ENCODE measurements at places on chromosomes 12 and 14.

- no peak for DNase-seq
Measured at GRCh38 chr12:117013726-117014125, 85.5 kb downstream of the TESC start.

DNA sequence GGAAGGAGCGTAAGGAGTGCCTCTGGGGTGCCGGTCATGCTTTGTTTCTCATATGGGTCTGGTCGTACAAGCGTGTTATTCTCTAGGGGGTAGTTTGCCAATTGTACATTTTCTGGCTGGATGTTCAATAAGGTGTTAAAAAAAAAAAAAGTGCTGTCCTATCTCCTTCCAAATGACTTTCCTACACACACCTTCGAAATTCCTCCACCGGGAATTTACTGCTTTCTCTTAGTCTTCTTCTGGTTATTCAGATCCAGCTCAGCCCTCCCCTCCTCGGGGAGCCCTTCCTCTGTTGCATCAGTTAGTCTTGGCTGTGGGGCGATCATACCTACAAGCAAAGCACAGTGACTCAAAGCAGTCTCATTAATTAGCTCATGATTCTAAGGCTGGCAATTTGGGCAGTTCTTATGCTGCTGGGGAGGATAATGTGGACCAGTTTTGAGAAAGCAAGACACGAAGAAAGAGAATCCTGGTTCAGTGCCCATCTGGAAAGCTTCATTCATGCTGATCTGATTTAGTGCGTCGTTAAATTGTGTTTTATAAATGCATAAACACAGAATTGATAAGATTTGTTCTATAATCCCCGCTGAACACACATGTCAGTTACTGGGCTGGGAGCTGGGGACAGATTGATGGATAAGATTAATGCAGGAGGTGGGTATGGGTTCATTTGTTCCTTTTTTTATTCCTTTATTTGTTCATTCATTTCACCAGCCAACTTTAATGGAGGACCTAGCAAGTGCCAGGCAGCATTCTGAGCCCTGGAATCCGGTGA lies 9.2 kb upstream of the CLMN start:
- no peak for DNase-seq

DNA sequence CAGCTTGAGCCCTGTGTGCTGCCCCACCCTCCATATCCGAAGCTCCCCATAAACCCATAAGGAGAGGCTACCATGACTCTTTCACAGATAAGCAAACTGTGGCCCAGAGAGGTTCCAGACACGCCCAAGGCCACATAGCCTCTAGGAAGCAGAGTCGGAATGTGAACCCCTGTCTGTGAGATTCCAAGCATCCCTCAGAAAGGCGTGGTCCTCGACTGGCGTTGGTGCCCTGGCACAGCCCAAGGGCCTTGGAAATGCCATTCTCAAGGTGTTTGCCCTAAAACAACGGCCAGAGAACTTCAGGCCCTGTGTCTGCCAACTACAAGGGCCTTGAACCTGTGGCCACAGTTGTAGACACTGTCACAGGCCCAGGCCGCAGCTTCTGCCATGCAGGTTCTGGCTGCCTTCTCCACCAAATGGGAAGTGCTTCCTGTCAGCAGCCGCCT lies 8.5 kb upstream of the DIO3 start:
- DNase-seq: no peak

DNA sequence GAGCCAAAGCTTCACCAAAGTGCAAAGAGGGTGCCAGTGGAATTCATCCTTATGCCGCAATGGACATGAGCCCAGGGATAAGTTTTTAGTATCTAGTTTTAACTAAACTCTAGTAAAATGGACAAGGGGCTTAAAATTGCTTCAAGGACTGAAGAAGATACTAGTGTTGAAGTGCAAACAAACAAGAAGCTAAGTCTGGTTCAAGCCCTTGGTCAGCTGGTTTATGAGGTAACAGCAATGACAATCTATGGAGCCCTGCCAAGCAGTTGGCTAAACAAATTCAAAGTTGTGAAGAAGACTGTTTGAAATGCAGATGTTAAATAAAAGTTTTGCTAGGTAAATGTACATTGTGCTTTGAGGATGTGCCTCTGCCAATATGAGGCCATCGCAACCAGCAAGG lies 209.4 kb downstream of the KTN1 start:
- DNase-seq: no peak

DNA sequence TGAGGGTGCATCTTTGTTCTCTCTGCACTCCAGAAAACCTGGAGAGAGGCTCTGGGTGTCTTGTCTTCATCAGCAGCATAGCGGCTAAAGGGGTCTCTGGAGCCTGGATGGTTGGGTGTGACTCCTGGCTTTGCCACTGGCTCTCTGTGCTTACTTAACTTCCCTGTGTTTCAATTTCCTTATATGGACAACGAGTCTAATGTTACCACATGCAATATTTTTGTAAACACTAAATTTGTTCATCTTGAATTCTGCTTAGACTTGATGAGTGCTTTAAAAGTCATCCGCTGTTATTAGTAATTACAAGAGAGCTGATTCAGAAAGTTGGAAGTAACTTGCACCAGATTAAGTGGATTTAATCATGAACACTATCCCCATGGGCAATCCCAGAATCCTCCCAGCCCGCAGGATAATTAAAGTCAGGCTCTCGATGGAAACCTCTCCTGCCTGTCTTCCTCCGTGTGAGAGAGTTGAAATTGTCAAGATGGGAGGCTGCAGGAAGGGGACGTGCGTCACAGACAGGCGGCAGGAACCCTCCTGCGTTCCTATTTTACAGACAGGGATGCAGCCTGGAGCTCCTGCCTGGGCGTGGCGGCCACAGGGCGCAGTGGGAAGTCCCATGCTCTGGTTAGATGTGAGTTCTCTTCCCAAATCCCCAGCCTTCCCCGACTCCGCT lies 201.2 kb downstream of the TTC8 start:
- no peak for DNase-seq

- DNase-seq: no peak
Measured at GRCh38 chr12:46460682-46461210, 88.2 kb upstream of the SLC38A2 start.

DNA sequence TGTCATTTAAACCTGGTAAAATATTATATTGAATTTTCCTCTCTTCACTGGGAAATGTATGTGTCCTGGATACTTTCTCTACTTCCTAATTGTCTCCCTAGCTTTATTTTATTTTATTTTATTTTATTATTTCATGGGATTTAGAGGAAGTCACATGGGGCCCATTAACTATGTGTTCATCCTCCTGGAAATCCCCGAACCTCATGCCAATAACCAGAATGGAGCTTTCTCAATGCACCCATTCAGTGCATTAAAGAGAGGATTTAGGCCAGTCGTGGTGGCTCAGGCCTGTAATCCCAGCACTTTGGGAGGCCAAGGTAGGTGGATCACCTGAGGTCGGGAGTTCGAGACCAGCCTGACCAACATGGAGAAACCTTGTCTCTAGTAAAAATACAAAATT lies 1.3 kb upstream of the RPGRIP1 start:
- DNase-seq: no peak

GRCh38 chr12:68434391-68435298 lies 102.5 kb upstream of the MDM1 start:
- DNase-seq: no peak

- DNase-seq: no peak
Measured at GRCh38 chr12:109999983-110000505, 814 bp downstream of the ANKRD13A start.

- no peak for DNase-seq
Measured at GRCh38 chr12:49669796-49670195, 37.4 kb downstream of the FMNL3 start.

GRCh38 chr12:119176267-119177055 lies 2.3 kb upstream of the HSPB8 start:
- DNase-seq: peak; percentile 99

- peak; percentile 82 for DNase-seq
Measured at GRCh38 chr12:56258068-56258819, at the start of gene ANKRD52. TSS of gene ANKRD52 (minus strand) at chr12:56258384. CDS start at chr12:56258269, 115 bp downstream.

- no peak for DNase-seq
Measured at GRCh38 chr14:59305836-59306555, 117.5 kb downstream of the DAAM1 start.

DNA sequence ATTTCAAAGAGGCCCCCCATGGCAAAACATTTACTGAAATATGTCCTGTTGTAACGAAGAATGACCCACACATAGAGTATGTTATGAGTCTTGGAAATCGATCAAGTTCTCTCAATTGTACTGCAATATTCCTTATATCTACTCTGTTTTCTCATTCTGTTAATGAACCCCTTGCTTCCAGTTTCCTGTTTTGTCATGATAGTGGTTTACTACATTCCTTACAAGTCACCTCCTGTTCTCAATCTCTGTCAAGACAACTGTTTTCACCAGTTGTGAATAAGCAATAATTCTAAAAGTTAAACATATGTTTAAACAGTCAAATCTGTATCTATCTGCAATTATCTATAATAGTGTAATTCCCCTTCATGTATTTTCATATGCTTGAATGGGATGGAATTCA lies 16.4 kb upstream of the ARID2 start:
- no peak for DNase-seq

DNA sequence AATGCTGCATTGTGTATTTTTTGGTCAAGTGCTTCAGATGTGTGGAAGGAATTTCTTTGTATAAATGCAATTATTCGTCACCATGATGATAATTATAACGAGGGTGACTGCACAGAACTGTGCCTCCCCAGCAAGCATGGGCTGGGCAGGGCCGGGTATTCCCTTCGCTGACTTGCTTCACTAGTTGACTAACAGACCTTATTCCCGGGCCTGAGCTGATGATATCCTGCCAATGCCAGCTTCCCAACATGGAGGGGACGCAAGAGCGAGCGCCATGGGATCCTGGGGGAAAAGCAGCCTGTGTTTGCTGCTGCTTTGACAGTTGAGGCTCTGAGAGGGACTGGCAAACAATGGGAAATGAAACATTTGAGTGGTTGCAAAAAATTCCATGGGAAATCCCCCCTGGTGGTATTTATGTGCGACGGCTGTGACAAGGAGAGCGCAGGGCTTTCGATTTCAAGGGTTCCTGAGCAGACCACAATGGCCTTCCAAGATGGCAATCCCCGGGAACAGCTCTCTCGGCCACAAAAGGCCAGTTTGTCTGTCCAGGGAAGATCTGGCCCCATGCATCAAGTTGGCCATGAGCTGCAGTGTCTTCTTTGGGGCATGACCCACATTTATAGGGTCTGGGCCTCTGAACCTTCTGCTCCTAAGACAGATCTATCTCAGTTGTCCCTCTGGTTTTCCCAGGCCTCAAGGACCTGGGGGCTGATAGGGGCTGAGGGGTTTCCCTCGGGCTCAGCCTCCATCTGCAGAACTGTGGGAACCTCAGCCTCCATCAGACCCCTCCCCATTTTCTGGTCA lies 21.9 kb upstream of the MAP1LC3B2 start:
- no peak for DNase-seq

DNA sequence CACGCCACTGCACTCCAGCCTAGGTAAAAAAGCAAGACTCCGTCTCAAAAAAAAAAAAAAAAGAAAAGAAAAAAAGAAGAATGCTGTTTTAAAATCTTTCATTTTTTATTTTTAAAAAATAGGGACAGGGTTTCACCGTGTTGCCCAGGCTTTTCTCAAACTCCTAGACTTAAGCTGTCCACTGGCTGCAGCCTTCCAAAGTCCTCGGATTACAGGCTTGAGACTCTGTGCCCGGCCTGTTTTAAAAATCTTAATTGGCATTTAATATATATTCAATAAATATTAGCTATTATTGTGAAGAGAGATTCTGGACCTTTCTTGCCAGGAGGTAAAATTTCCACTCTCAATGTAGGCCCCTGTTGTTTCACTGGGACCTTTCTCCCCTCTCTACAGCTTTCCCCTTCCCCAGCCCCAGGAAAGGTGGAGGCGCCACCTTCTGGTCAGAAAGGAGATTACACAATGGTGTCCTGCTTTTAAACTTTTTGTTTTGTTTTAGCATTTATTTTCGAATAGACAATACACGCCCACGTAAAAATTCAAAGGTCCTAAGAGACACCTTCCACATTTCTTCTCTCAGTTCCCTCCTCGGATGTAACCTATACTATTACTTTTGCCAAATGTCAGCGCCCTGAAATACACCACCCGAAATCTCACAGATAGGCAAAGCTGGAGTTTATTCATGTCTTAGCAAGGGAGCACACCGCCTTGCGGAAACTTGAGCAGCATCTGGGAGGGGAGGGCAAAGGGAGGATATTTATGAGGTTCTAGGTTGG lies 23.8 kb upstream of the PHC1 start:
- DNase-seq: no peak

DNA sequence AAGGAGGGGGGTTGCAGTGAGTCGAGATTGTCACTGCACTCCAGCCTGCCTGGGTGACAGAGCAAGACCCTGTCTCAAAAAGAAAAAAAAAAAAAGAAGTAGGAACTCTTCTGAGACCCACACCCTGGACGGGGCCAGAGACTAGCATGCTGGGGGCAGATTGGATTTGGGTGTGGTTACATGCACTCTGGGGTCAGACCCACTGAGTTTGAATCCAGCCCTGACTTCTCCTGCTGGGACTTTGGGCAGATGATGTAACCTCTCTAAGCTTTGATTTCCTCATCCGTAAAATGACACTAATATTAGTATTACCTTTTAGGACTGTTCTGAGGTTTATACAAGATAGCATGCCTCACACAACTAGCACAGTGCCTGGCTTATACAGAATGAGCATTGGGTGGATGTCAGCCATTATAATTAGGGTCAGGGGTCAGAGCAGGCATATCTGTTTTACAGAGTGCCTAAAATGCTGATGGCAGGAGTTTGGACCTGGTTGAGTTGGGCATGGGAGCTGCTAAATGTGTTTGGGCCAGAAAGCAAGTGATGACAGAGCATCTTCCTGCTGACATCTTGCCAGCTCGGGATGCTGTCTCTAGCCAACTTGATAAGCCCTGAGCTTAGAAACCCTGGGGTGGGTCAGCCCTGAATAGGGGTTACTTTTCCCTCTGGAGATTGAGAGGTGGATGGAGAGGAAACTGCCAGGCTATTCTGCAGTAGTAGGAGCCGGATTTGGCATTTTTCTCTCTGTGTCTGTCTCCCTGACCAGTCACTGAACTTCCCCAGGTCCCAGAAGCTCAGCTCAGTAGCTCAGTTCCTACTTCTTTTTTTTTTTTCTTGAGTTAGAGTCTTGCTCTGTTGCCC lies 15.5 kb downstream of the TPCN1 start:
- DNase-seq: peak; percentile 62

DNA sequence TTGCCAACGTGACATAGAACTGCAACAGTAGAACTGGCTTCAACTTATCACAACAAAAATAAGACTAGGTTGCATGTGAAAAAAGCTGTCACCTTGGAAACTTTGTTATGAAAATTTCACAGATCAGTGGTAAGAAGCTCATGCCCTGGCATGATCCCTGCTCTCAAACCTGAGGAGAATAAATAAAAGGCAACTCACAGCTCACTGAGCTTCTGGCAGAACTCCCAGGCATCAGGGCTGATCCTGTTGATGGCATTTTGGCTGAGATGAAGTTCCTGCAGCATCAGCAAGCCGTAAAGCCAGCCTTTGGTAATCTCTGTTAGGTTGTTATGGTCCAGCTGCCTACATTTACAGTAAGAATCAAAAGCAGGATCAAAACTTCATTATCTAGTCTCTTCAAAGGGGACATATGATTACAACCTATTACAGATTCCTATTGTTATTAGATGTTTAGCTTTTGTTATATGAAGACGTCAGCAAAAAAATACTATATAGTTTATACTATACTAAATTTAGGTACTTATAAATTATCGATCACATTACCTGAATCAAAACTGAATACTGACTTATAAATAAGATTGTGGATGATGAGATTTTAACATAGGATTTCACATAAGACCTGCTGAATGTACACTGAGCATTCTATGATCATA lies 32.0 kb downstream of the LRIG3 start:
- DNase-seq: no peak
